Suppressor macrophage (primary cell): ENCODE measurements at places on chromosomes 4 and X.

- DNase-seq: no peak
Observed at GRCh38 chrX:91137883-91138282, 296.8 kb upstream of the PABPC5 start.

GRCh38 chr4:124883632-124884031 lies 171.1 kb upstream of the ANKRD50 start:
- DNase-seq: no peak

GRCh38 chrX:31337332-31337731 lies 265.5 kb upstream of the FTHL17 start:
- DNase-seq: no peak

DNA sequence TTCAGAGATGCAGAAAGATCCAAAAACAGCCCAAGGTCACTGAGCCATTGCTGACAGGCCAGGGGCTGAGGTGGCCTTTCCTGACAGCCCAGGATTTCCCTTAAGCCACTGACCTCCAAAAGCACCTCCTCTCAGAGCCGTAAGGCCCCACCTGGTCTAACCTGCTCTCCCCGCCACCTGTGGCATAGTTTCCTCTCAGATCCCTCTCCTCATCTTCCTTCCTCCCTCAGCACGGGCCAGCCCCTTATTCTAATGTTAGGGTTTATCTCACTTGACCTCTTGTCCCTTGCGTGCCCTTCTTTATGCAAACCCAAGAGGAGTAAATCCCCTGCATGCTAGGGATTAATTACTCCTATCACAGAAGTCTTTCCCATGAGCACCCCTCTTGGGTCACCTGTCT lies 113.0 kb downstream of the RBM47 start:
- DNase-seq: no peak

DNA sequence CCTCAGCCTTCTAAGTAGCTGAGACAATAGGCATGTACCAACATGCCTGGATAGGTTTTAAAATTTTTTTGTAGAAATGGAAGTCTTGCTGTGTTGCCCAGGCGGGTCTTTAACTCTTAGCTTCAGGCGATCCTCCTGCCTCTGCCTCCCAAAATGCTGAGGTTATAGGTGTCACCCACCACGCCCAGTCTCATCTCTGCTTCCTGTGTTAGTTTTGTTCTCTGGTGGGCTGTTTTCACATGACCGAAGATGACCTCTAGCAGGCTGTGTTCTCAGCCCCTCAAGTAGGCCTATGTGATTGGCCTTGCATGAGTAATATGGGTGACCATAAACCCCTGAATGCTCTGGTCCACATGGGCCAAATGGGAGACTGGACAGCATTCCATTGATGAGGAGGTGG lies 56.8 kb upstream of the MSANTD1 start:
- DNase-seq: no peak

DNA sequence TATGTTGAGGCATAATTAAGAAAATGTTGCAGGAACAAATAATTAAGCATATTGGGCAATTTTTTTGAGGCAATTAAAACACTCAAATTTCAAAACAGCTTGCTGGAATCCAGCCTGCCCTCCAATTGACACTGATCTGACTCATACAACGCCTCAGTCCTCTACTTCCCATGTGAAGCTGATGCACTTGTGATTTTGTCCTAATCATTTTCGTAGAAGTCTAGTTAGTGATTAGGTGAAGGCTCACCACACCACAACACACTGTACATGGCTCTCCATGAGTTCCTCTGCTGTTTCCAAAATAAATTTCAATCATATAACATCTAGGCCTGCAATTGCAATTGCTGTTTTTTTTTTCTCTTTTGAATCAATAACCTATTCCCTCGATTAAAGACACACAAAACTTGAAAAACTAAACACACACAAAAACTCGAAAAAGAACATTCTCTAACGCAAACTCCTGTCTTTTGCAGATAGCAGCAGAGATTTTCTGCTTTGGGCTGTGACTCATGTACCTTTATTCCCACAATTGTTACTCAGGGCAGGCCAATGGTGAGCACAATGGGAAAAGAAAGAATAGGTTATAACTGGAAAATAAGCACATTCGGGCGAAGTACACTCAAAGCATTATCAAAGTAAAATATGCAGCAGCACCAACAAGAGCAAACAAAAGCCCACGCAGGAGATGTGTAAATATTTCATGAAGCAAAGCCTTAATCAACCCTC lies 1.7 kb downstream of the GPRIN3 start:
- peak; percentile 69 for DNase-seq

- DNase-seq: no peak
Observed at GRCh38 chrX:154739952-154740465, 10.9 kb downstream of the GAB3 start.

- no peak for DNase-seq
Observed at GRCh38 chrX:29662759-29663503, 552.4 kb upstream of the MAGEB2 start.

DNA sequence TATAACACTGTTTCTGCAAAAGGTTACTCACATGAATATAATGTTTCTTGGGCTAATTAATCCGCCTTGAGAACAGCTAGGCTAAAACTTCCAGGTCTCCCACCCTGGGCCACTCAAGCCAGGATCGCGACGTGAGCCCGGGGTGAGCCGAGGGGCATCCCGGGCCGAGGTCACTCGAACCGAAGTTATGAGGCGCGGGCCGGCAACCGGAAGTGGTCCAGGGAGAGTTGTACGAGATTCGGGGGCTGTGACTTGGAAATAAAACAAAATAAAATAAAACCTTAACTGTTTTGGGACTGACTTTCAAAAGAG lies 317 bp downstream of the CMC4 start:
- DNase-seq: no peak

DNA sequence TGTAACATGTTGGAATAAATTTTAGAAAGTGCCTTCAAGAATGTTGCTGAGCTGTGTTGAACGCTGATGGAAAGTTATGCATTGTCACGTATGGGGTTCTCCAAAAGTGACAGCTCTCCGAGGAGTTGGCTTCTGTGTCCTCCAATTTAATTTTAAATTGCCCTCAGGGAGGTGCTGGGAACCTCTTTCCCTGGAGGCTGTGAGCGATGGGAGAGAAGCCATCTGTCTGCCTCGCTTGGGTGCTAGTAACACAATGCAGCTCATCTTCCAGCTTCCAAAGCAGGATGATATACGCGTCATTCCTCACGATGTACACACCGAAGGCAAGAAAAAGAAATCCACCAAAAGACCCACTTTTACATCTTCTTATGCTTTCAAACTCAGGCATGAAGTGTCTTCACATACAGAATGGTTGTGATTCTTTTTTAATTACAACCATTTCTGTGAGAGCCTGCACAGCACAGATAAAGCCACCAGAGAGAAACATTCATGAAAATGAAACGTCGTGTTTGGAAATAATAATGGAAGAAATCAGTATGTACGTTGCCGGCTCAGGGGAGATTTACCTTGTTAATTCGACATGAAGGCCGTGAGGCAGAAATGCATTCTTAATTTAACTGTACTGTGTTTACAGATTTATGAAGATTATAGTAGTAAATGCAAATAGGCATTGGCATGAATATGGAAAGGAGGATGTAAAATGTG lies 218.9 kb downstream of the ASMT start:
- no peak for DNase-seq

DNA sequence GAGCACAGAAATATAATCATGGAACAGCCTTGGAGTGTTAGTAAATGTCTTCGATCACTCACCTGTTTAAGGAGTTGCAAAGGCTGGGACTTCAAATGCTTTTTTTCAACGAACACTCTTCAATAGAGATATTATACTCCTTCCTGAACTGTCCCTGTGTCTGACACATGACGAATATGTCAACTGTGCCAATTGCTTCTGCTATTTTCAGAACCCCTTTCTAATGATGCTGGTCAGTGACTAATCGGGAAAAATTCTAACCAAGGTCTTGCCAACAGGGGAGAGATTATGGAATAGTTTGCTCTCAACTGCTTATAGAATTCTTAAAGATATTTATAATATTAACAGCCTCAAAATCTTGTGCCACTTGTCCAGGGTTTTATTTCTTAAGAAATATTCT lies 8.5 kb upstream of the KLHL34 start:
- DNase-seq: no peak

GRCh38 chrX:39767446-39767845 lies 330.3 kb downstream of the BCOR start:
- no peak for DNase-seq

DNA sequence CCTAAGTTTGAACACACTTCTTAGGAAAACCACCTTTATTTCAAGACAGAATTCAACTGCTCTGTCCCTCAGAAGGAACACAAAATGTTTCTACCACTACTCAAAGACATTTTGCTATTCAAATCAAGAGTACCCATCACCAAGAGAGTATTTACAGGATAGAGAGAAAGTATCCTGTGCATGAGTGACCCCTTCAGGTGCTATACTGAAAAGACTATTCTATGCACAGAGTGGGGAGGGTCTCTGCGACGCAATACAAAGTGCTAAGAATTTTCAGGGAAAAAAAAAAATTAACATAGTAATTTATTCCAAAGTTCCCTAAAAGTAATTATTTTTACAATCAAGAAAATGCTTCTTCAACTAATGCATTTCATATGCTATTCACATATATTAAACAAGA lies 346.4 kb upstream of the FAM241A start:
- DNase-seq: no peak

- peak; percentile 3 for DNase-seq
Observed at GRCh38 chr4:77473509-77473908, 132.1 kb upstream of the CXCL13 start.

DNA sequence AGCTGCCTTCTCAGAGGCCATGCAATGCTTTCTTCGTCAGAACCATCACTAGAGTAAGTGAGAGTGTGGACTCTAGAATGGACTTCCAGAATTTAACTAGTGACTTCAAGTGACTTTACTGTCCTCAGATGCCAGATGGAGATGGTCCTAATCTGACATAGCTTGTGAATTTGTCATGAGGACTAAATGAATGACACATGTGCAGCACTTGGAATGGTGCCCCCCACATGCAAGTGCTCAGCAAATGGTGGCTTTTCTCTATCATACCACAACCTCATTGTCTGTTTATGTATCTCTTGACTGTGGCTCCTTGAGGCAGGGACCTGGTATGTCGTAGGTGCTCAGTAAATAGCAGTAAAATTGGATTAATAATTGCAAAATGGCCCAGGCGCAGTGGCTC lies 91.6 kb upstream of the STX18 start:
- DNase-seq: no peak

GRCh38 chr4:6788123-6788522 lies 5.6 kb downstream of the KIAA0232 start:
- DNase-seq: no peak

DNA sequence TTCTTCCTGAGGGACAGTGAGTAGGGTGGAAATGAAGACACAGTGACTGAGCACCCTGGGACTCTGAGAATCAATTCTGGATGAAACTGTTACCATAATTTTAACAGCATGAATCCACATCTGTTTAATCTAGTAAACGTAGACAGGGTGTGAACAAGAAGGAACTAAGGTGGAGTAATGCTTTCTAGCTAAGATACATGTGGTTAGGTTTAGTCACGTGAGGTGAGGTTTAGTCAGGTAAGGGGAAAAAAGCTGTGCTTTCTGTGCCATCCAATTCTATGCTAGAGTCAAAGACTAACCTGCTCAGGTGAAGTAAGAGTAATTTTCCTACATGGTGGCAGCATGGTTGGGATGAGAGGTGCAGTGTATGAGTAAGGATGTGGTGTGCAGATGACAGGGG lies 54.0 kb upstream of the C4orf54 start:
- DNase-seq: no peak

GRCh38 chr4:119684463-119684862 lies 55.9 kb upstream of the PDE5A start:
- DNase-seq: no peak

GRCh38 chr4:184397516-184398163 lies 76.7 kb downstream of the IRF2 start:
- no peak for DNase-seq

- no peak for DNase-seq
Observed at GRCh38 chrX:68940601-68941000, 111.8 kb downstream of the EFNB1 start.

DNA sequence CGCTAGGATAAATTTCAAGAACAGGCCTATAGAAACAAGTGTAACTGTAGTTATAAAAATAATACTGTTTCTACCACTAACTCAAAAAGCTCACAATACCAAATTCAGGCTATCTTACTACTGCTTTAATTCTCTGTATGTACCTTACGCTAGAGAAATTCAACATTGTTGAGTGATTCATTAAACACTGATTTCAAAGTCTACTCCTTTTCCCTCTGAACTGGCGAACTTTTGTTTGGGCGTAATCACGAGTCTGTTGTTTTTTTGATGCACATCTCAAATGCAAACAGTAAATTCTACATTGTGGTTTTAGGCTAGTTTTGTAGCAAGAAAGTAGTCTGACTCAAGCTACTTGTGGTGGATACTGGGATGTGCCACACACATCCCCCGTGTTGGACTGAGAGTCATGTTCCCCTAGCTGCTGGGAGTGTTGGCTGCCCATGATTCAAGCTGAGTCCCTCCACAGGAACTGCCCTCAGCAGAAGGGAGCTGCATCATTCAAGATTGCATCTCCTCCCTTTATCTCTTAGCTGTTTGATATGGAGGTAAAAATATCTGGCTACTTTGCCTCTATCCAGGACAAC lies 406.1 kb downstream of the RAPGEF2 start:
- no peak for DNase-seq

- no peak for DNase-seq
Observed at GRCh38 chr4:181307824-181308223, 935.4 kb upstream of the TENM3 start.

- DNase-seq: no peak
Observed at GRCh38 chrX:7334253-7334935, 186.4 kb upstream of the PUDP start.

GRCh38 chr4:9608300-9608699 lies 164.1 kb downstream of the DEFB131A start:
- no peak for DNase-seq

DNA sequence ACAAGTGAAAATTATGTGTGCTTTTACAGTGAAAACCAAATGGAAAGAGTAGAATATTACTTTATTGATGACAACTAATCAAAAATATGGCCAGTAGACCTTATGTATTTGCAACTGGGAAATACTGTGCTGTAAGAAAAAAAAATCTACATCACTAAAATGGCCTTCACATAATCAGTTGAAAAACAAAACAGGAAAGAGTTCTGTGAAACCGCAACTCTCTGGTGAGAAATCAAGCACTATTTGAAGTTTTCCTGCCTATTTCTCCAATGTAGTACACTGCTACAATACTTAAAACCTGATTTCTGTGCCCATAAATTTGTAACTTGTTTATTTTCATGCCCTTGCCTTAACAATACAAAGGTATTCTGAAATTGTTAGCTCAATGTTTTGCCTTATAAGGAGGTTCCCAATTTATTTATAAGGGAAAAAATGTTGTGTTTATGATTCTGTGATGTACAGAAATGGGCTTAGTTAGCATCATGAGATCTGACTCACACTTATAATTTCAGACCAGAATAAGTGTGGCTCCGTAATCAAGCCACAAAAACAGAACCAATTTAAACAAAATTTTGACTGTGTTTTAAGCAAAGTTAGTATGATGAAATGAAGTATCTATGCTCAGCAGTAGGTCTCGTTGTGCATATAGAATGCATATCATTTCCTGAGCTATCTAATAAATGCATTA lies 147.1 kb downstream of the FAT4 start:
- DNase-seq: no peak
